NCI-H2227 treated with DMSO at 0.1 percent for 48 hours (cell line): ENCODE measurements at places on chromosomes 2 and 18.

DNA sequence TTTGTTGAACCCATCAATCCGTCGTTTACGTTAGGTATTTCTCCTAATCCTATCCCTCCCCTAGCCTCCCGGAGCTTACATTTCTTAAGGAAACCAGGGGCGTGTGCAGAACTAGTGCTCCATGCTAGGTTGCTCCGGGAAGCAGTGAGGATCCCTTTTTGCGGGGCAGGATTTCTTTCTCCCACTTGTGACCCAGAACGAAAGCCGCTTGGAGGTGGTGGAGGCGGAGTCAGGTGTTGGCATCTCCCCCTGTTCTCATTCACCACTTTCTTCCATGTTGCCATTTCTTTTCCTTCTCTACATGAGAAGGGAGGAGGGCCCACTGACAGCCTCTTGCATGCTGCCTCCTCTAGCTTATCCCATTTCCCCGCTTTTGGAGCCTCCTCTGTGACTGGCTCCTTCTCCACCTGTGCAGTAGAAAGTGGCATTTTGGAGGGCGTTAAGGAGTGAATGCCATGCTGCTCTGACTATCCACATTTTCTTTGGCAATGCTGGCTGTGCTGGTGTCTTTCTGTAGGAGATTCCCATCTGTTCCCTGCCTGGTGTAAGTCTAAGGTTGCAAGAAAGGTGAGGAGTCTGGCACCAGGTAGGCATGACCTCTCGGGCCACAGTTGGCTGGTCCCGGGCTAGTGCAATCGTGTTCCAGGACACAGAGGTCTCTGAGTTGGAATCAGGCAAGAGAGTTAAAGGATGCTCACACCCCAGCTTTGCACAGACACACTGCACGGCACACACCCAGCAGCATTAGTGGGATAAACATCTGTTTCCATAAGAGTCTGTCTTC is 89.5 kb downstream of the ACKR3 start:
- DNase-seq: no peak

- no peak for DNase-seq
These were observed 109.7 kb upstream of the DDX18 start for GRCh38 chr2:117704818-117705217.

DNA sequence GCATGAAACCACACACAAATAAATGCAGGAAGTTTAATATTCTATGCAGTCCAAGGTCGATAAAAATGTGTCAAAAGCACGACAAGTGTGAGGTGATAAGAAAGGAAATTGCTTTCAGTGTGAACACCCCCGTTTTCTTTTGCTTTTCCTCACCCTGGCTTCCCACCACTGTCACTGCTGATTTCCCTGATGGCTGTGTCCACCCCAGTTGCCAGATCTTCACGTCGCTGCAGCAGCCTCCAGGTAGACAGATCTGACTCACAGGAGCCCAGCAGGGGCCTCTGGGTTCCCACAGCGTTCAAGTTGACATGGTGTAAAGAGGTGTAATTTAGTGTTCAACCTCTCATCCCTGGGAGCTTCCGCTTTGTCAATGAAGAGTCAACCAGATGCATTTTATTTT is 128.0 kb upstream of the TACR1 start:
- DNase-seq: peak; percentile 63

DNA sequence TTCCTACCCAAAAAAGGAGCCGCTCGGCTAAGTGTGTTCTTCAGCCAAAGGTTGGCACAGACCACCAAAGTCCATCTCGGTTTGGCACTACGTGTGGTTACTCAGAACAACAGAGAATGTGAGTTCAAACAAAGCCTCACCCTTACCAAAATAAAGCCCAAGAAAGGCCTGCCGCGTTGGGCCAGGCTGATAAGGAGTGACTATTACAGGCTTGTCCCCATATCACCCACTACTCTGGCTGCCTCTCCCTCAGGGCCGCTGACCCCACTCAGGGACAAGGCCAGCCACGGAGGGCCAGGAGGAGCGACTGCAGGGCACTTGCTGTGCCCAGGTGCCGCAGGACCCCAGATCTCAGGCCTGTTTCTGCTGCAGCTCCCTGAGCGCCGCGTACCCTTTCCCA is 13.8 kb downstream of the HS1BP3 start:
- no peak for DNase-seq

DNA sequence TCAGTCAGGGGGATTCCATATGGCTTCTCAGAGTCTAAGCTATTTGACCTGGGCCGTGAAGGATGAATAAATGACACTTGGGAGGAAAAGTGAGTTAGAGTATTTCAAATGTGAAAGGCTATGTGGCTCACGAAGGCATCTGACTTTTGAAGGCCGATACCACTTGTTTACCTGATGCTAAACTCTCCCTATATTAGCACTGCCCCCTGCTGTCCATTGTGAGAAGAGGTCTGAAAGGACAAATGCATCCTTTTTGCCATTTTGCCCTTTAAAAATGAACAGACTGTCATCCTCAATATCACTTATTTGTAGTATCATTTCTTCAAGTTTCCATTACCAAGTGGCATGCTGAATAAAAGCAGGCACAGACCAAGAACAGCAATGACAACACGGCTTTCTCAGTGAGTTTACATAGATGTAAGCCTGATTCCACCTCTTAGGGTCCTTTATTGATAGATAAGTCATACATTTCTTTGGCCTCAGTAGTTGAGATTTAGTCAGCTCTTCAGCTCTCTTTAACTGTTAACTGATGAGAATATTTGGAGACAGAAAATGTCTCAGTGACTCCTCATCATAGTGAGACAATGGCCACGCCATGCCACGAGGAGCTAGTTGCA is 40.1 kb downstream of the DOCK10 start:
- peak; percentile 60 for DNase-seq

- no peak for DNase-seq
These were observed 687.4 kb upstream of the ID2 start for GRCh38 chr2:7994397-7994951.

DNA sequence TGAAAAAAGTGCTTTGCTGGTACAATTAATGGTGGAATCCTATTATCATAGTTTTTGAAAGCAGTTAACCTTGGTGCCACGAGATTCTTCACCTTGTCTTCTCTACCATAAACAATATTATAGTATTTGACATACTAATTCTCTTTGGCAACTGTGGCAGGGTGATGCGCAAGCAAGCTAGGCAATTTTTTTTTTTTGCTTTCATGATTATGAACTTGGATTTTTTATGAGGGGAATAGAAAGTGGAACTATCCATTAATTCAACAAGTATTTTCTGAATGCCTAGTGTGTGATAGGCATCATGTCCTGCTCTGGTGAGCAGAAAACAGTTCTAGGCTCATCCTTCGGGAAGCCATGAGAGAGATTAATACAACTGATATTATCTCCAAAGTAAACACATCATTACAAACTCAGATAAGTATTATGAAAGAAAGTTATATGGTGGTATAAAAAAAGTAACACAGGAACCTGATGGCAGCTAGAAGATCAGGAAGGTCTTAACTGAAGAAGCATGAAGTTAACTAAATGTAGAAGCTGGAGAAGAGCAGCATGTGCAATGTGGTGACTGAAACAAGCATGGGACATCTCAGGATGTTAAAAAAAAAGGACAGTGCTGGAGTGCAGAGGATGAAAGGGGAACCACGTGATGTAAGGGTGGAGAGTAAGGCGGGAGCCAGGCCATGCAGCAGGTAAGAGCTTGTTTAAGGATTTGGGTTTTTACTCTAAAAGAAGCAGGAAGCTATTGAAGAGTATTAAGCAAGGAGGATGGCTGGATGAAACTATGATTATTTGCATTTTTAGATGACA is 113.7 kb downstream of the ZEB2 start:
- no peak for DNase-seq

DNA sequence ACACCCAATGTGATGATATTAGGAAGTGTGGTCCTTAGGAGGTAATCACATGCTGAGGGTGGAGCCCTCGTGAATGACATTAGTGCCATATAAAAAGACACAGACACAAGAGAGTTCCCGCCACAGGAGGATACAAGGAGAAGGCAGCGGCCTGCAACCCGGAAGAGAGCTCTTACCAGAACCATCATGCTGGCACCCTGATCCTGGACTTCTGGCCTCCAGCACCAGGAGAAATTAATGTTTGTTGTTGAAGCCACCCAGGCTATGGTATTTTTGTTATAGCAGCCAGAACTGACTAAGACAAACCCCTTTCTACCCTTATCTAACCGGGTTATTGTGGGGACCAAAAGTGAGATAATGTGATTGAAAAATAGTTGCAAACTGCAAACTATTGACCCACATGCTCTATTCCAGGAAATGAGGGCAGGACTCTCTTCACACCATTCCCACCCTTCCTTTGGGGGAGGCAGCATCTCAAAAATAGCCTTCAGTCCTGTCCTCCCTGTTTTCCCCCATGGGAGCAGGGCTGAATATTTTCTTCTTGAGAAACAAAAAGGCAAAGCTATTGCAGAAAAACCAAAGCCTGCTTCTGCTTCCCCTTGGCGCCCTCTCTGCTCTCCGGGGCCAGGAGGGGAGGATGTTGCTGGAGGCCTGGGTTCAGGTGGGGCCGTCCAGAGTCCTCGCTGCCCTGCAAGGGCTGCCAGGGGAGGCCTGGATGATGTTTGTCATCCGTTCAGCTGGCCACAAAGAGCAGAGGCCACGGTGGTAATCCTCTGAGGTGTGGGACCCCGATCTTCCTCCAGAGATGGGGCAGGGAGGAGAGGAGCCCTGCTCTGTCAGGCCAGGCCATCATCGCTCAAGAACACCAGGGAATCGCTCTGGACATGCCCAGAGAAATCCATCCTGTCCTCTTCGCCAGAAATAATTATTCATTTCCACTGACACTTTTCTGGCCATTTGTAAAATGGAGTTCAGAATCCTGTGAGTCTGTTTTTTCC is 73.8 kb upstream of the HAAO start:
- no peak for DNase-seq

GRCh38 chr2:179412112-179412511 is 147.5 kb upstream of the SESTD1 start:
- no peak for DNase-seq

DNA sequence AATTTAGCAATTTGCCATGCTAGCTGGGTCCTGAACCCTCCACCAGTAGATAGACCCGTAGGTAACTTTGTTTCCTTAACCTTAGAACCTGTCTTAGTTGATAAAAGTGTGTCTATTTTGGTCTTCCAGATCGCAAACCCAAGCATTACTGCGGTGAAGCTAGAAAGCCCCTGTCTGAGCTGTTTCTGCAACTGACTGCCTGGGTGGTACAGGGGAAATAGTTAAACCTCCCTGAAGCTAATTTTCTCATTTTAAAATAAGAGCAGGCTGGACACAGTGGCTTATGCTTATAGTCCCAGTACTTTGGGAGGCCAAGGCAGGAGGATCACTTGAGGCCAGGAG is 101.7 kb upstream of the MSH2 start:
- no peak for DNase-seq

DNA sequence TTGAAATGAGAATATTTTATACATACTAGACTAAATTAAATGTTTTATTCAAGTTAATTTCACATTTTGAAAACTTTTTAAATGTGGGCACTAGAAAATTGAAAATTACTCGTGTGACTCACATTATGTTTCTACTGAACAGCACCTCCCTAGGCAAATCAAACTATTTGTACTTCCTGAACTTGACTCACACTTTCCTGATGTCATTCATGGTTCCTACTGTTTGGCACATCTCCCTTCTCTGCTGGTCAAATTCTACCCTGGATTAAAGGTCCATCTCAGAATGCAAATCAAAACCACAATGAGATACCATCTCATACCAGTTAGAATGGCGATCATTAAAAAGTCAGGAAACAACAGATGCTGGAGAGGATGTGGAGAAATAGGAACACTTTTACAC is 16.7 kb downstream of the LHCGR start:
- DNase-seq: no peak

GRCh38 chr2:34316788-34317187 is 717.7 kb upstream of the FAM98A start:
- DNase-seq: no peak

GRCh38 chr18:22813648-22814328 is 119.3 kb upstream of the RBBP8 start:
- no peak for DNase-seq

- DNase-seq: no peak
These were observed 794 bp downstream of the DLX2 start for GRCh38 chr2:172101821-172102390.

DNA sequence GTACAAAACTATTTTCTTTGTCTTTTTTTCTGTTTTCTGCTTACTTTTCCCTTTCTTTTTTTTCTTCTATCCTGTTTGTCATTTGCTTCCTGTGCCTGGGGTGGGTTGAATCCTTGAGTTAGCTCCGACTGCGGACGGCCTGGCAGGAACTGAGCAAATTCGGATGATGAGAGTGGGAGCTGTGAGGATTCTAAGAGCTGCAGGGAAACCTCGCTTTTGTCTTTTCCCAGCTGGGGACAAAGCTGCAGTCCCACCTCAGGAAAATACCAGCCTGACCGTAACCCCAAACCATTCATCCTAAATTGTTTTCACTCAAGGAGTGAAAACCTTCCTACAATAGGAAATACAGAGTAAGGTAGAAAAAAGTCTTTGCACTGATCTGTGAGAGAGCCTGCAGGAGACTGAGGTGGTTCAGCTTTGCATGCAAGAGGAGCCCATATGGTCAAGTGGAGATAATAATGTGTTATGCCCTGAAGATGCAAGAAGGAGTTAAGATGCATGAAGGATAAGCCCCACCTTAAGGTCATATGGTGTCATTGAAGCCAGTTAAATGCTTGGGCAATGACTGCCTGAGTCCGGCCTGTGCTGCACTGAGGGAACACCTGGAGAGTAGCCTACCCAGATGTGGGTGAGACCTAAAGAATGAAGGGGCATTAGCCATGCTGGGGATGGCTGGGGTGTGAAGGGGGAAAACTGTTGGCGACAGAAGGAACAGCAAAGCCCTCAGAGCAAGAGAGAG is 31.7 kb upstream of the ARL4C start:
- DNase-seq: peak; percentile 79

DNA sequence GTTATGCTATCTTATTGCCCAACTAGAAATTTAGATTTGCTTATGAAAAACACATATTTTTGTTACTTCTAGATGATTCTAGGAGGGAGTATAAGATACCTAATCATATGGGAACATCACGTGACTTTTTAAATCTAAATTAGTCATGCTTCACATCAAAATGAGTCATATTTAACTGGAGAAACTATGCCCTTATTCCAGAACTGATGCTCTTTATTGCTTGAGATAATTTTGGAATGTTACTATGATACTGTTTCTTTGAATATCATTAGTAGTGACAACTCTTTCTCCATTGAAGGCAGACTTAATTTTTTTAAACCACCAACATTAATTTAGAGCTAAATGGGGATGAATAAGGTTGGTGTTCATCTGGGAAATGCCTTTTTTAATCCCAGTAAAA is 19.9 kb upstream of the ELAC1 start:
- no peak for DNase-seq

DNA sequence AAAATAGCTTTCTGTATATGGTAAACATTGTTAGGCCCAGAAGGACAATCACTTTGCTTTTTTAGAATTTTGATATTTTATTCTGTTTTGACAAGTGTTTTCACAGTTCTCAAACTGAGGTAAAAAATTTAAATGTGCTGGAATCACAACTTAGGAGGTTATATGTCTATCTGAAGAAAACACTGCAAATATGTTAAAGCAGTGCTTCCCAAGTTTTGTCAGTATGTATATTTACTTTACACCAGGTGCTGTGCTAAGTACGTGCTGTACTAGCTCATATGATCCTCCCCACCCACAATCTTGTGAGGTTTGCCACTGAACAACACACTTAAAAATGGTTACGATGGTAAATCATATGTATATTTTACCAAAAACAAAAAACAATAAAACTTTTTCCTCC is 124.2 kb downstream of the CABYR start:
- DNase-seq: no peak

- DNase-seq: no peak
These were observed 38.0 kb downstream of the KYNU start for GRCh38 chr2:142915502-142915901.

GRCh38 chr2:236211296-236211695 is 43.1 kb upstream of the GBX2 start:
- DNase-seq: no peak
